Endothelial cell (in vitro differentiated cells): ENCODE measurements at places on chromosomes 12 and 14. TPM values are rescaled to one million over a fixed set of nuclear protein-coding genes. Genes with fewer than 3 reads are reported as not detected.

GRCh38 chr14:35297706-35298105 is 5.5 kb downstream of the PSMA6 start:
- no peaks in the 10 kb centered on the region for H3K36me3 ChIP-seq
- peaks cover 24% of the 10 kb centered on the region for H3K4me1 ChIP-seq
- H3K27ac ChIP-seq = no peak overlapping the region
- DNase-seq = no peak

GRCh38 chr12:95804291-95804690 is 13.7 kb upstream of the NTN4 start:
- no peaks in the 10 kb centered on the region for H3K36me3 ChIP-seq
- no peaks in the 10 kb centered on the region for H3K27me3 ChIP-seq
- DNase-seq = no peak
- no peaks in the 10 kb centered on the region for H3K4me1 ChIP-seq
- H3K4me3 ChIP-seq = no peak overlapping the region
- H3K27ac ChIP-seq = no peak overlapping the region

DNA sequence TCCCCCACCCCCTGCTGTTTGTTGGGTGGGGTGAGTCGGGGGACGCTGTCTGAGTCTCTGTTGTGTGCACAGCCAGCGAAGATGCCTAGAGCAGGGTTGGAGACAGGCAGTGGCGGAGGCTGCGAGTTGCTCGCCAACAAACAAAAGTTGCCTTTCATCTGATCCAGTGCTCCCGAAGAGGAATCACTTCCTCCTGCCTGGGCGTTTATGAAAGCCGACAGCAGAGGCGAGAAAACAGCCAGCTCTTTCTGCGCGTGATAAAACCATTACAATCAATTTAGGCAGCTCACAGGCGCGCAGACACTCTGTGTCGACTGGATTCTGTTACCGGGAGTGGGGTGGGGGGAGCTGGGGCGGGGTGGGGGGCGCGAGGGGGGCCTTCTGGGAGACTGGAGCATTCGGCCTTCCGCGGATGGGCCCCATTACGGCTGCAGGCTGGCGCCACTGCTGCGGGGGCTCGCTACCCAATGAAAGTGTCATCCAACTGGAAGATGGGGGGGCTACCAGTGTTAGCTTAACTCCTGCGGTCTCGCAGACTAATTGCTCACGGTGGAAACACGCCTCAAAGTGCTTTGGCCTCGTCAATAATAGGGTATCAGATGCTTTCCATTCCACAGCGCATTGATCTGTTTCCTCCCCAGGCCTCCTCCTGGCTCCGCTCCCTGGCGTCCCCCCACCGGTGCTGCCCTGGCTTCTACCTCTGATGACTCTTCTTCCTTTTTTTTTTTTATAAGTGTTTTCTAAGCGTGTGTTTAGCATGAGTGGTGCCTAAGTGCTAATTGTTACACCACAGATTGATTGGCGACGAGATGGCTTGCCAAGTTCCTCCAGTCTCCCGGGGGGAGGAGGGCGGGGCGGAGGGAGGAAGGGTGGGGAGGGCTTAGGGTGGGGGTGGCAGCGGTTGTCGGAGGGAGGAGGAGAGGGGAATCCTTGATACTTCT is 678.4 kb downstream of the MED13L start:
- H3K27me3 ChIP-seq = no peaks in the 10 kb centered on the region
- H3K27ac ChIP-seq = no peak overlapping the region
- H3K4me3 ChIP-seq = no peak overlapping the region
- DNase-seq = no peak
- H3K36me3 ChIP-seq = no peaks in the 10 kb centered on the region

DNA sequence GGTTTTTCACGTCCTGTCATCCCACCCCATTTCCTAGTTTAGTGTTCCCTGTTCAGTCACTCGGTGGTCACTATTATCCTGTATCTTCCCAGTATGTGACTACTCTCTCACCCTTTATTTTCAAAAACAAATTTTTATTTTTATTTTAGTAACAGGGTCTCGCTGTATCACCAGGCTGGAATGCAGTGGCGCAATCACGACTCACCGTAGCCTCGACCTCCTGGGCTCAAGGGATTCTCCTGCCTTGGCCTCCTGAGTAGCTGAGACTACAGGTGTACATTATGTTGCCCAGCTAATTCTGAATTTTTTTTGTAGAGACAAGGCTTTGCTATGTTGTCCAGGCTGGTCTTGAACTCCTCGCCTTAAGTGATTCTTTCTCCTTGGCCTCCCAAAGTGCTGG is 20.1 kb upstream of the PRICKLE1 start:
- no peak overlapping the region for H3K4me3 ChIP-seq
- H3K27me3 ChIP-seq = peaks cover 2% of the 10 kb centered on the region
- H3K27ac ChIP-seq = no peak overlapping the region
- no peak for DNase-seq

DNA sequence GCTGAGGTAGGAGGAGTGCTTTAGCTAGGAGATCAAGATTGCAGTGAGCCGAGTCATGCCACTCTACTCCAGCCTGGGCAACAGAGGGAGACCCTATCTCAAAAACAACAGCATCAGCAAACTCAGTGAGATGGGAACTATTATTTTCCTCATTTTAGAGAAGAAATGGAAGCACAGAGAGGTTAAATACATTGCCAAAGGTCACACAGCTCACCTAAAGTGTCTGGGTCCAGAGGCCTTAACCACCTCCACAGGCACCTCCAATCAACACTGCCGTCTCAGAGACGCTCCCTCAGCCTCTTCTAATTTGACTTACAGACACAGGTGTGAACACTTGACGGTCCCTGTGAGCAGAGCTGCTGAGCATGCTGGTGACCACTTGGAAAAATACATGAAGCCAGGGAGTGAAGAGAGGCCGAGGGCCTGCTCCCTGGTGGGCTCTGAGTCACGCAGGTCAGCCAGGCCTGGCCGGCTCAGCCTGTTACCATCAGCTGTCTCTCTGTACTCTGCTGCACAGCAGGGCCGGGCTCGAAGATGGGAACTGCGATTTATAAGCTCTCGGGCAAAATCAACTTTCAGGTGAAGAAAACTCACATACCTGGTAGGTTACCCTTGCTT is 77.5 kb upstream of the RASSF3 start:
- no peak for DNase-seq
- H3K27me3 ChIP-seq = no peaks in the 10 kb centered on the region
- H3K4me3 ChIP-seq = no peak overlapping the region
- H3K36me3 ChIP-seq = no peaks in the 10 kb centered on the region
- no peaks in the 10 kb centered on the region for H3K4me1 ChIP-seq

RIC8B gene
- 14.0 TPM for total RNA-seq

TAS2R13 gene
- total RNA-seq = 0.90 TPM
